Right lung (tissue), 10 donors: ENCODE measurements at places on chromosomes 3 and 15.

DNA sequence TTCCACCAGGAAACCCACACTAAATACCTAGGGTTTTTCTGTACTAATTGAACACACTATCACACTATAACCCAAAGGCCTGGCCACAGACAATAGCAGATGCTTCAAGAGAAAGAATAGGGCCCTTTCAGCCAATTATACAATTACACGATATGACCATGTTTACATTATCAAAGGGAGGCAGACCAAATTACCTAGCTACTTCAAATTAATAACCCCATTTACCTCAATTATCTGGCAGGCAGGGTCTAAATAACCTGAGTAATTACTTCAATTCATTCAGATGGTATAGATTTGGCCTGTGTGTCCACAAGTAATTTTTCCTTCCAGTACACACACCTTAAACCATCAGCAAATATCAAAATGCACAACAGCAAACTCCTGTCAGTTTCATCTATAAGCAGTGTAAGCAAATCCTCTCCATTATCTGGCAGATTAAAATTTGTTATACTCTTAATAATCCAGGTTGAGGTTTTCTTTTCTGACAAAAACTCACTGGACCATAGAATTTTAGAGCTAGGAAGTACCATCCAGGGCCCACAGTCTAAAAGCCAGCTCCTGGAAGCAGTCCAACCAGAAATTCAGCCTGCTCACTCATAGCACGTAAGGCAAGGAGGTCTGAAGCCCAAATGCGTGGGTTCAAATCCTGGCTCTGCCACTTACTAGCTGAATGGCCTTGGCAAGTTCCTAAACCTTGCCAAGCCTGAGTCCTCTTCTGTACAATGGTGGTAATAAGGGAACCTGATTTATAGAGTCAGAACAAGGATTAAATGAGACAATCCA lies 51.8 kb downstream of the RFTN1 start:
- DNase-seq, result no peak

GRCh38 chr3:37701734-37702433 lies 159.8 kb upstream of the CTDSPL start:
- no peak for DNase-seq

DNA sequence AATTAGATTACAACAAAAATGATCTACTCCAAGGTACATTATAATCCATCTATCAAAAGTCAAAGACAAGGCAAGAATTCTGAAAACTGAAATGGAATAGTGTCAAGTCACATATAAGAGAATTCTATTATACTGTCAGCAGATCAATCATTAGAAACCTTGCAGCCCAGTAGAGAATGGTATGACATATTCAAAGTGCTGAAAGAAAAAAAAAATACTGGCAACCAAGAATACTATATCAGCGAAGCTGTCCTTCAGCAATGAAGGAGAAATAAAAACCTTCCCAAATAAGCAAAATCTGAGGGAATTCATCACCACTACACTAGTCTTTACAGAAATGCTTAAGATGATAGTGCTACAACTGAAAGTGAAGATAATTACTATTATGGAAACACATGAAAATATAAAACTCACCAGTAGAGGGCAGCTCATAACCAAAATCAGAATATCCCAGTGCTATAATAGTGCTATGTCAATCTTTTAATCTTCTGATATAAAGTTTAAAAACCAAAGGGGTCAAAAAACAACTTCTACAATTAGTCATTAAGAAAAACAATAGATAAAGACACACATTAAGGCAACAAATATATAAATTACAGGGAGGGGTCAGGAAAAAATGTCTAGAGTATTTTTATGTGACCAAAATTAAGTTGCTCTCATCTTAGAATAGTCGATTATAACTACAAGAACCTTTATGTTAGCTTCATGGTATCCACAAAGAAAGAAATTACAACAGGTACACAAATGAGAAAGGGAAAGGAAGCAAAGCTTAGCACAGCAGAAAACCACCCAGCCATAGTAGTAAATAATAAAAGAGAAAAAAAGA lies 190.7 kb upstream of the CNTN6 start:
- no peak for DNase-seq

DNA sequence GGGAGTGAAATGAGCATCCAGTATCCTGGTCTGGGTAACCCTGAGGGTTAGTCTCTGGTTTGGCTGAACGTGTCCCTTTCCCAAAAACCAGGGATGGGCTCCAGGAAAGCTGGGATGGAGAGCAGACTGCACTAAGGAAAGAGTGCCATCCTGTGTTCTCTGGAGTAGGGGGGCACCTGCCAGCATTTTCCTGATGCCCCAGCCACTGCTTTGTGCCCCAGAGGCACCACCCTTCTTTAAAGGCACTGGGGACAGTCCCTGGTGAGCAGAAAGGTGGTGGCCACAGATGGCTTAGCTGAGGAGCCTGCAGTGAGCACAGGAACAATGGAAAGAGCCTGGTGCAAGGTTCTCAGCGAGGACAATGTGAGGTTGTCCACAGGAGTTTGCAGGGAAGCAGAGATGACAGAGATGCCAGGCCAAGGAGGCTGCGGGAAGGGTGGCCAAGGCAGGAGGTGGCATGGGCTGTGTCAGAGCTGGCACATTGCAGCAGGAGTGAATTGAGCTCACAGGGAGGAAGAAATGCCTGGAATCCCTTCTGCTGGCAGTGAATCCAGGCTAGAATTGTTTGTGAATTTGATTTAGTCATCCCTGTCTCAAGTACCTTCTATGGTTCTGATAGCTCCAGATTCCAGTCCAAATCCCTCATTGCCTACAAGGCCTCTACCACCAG lies 39.9 kb downstream of the AMOTL2 start:
- DNase-seq, result no peak

GRCh38 chr15:57287123-57287521 lies 89.2 kb upstream of the CGNL1 start:
- DNase-seq, result no peak

DNA sequence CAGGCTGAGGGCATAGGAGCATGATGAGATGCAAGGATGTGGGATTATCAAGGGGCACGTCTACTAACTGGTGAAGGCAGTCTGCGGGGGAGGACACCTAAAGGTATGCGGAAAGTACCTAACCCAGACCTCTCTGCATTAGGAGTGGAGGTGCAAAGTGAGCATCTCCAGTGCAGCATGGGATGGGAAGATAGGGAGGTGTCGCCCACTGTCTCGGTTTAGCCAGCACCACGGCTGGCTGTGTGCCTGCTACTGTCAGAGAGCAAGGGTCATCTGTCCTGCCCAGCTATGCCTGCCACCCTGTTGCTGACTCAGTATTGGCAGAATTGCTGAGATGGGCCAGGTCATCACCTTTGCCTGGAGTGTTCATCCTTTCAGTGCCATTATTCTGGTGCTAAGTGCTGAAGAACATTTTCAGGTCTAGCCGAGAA lies 40.1 kb downstream of the OXNAD1 start:
- no peak for DNase-seq

- DNase-seq, result no peak
Observed at GRCh38 chr3:70911719-70912118, 599.3 kb upstream of the MDFIC2 start.

DNA sequence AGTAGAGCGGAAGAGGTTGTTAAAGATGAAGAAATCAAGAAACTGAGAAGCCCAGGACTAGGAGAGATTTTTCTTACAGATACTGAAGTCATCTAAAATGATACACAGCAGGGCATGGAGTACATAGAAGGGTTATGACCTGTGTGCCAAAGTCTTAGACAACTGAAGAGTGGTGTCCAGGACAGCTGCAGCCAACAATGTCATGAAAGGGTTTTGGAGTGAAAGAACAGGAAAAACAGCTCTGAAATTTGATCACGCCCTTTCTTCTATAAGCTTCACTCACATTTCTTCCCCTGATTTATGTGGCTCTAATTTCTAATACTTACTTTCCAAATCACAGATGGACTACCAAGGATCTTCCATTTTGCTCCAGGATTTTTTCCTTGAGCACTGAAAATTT lies 3.0 kb downstream of the CFAP20DC start:
- no peak for DNase-seq
